ENCODE measurements at places on chromosomes 12 and 14.
A peak's percentile ranks its signal among the peaks of the same experiment; 100 is the strongest.

- peak; percentile 80 for DNase-seq
These were observed 685 bp upstream of the MYL6B start for GRCh38 chr12:56151672-56152131.

DNA sequence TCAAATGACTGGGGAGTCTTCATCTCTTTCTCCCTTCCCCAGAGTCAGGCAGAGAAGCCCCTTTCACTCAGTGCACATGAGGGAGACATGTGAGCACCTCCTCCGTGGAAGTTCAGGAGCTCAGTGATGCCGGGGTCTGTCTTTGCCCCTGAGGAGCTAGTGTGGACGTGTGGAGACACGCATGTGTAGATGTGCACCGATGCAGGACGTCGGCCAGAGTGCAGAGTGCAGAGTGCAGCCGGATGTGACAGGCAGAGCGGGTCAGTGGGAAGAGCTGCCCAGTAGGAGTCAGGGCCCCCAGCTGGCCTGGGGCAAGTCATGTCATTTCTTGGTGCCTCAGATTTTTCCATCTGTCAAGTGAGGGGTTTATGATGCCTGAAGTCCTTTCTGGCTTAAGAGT, 20.7 kb downstream of the TSPAN9 start:
- DNase-seq: no peak

GRCh38 chr12:84814664-84815245, 97.8 kb downstream of the SLC6A15 start:
- no peak for DNase-seq

- no peak for DNase-seq
These were observed 134.8 kb upstream of the VRK1 start for GRCh38 chr14:96662116-96662970.

DNA sequence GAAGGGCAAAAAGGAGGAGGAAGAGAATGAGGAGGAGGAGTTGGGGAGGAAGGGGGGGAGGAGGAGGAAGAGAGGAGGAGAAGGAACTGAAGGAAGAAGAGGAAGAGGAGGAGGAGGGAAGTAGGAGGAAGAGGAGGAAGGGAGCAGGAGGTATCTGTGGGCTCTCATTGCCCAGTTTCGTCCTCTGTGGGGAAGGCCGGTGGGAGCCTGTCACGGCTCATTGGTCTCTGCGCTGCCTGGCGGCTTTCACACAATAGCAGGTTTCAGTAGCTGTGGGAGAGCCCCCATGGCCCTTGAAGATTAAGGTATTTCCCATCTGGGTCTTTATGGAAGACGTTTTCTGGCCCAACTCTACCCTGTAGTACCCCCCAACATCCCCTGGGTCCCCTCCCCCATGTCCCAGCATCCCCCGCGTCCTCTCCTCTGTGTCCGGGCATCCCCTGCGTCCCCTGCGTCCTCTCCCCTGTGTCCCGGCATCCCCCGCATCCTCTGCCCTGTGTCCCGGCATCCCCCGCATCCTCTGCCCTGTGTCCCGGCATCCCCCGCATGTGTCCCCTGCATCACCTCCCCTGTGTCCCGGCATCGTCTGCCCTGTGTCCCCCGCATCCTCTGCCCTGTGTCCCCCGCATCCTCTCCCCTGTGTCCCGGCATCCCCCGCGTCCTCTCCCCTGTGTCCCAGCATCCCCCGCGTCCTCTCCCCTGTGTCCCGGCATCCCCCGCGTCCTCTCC, 278.2 kb upstream of the SFSWAP start:
- DNase-seq: no peak

GRCh38 chr12:113241191-113242025, 20.1 kb downstream of the TPCN1 start:
- no peak for DNase-seq

DNA sequence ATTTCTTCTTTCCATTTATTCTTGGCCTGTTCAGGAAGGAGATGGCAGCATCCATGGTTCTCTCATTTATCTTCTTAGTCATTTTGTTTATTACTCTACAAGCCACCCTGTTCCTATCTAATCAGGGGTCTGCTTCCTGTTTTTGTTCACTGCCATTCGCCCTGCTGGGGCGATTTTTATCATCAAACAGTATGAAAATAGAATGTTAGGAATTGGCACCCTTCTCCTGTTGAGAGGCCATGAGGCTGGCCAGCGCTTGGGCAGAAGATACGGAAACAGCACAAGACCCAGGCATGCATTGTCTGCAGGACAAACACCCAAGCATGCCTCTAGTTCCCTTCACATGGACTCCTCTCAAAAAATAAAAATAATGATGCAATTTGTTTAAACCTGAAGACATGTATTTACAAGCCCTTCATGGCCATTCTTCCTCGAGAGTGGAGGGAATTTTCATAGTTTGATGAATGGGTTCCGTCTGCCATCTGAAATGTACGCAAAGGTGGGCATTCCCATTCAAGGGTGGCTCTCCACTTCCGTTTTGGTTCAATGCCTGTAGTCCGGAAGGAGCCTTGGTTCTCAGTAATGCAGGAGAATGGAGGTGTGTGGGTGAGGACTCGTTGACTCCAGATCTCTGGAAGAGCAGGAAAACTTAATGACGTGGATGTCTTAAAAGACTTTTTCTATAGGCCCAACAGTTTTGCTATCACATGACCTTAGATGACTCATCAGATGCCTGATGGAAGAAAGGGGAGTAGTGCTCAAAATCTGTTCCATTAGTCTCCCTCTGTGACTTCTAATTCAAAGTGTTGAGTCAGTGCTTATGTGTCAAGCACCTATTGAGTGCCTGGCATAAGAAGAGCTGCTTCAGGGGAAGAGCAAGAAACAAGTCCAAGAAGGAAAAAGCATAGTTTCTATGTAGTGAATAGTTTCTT, 252.4 kb upstream of the TBX3 start:
- DNase-seq: no peak

DNA sequence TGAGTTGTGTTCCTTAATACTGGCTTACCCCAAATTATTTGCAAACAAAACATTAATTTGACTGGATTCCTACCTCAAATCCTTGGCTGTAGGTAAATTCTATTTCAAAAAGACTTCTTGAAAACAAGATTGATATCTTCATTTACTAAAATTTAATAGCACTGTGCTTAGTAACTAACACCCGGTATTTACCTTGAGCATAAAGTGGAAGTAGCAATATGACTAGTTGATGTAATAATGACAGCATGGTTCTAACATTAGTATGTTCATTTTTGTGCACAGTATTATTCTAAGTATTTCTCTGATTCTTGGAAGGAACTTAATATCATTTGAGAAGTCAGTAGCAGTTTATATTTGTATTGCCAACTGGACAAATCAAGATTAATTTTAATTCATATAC, 96.8 kb downstream of the PPHLN1 start:
- DNase-seq: no peak

DNA sequence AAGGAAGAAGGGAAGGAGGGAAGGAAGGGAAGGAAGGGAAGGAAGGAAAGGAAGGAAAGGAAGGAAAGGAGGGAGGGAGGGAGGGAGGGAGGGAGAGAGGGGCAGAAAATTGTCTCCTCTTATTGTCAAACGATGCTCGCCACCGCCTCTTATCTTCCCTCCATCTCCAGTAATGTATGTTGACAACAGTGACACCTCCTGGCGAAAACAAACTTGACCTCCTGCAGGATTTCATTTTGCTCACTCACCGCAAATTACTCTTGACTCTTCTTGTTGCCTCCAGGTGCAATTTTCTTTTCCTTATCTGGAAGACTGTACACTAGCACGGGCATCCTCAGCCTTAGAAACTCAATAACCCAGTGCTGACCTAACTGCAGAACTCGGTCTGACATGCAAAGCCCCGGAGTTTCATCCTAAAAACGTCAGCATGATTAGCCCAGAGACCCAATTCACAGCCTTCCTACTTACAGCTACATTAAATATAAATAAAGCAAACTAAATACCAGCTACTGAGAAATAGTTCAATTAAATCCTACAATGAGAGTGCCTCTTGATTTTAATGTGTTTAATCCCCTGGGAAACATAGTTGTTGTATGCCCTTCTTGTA, 512.4 kb upstream of the TMPO start:
- DNase-seq: peak; percentile 50

DNA sequence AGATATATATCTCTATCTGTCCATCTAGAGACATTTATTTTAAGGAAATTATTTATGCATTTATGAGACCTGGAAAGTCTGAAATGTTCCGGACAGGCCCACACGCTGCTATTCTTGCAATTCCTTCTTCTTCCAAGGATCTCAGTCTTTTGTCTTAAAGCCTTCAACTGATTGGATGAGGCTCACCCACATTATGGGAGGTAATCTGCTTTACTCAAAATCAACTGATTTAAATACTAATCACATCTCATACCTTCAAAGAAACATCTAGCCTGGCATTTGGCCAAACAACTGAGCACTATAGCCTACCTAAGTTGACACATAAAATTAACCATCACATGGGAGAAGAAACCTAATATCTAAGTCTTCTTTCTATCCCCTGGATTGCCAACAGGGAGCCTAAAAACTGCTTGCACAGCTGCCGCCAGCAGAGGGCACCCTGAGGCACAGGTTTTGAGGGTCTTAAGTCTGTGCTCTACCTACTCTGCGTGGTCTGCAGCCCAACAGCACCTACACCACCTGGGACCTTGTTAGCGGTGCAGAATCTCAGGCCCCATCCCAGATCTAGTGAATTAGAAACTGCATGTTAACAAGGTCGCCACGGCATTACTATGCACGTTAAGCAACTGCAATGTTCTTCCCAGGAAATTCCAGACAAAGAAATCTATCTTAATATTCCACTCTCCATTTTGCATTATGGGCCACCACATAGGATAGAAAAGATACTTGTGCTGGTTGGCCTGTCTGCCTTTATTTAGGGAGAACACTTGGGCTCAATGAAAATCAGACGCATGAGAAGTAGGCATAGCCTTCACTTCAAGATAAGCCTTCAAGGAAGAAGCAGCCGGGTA, 249.7 kb downstream of the FOXG1 start:
- peak; percentile 17 for DNase-seq

- DNase-seq: peak; percentile 96
These were observed 32.6 kb upstream of the HIF1A start for GRCh38 chr14:61662437-61663311.

DNA sequence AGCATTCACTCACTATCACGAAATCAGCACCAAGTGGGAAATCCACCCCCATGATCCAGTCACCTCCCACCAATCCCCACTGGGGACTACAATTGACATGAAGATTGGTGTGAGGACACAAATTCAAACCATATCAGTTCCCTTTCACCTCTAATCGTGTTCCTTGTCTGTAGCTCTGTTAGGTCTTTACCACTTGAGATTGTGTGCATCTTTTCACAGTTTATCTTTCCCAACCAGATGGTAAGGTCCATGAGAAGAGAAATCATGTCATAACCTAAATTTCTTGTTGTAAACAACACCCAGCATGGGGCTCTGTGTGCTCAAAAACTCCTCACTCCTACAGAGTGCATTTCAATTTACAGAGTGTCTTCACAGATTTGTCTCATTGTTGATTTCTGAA, 27.1 kb upstream of the PCED1B start:
- DNase-seq: no peak

GRCh38 chr12:51517800-51518199, 73.2 kb upstream of the SCN8A start:
- no peak for DNase-seq

- DNase-seq: no peak
These were observed 110.5 kb upstream of the CLEC14A start for GRCh38 chr14:38366374-38366773.

GRCh38 chr12:85516667-85517325, 236.8 kb downstream of the ALX1 start:
- DNase-seq: no peak

GRCh38 chr12:42237052-42237852, 796 bp downstream of the YAF2 start:
- DNase-seq: peak; percentile 79

- no peak for DNase-seq
These were observed 139.0 kb downstream of the SMOC1 start for GRCh38 chr14:70018230-70018629.

GRCh38 chr12:127677537-127678131, 589.3 kb upstream of the TMEM132C start:
- peak; percentile 60 for DNase-seq

DNA sequence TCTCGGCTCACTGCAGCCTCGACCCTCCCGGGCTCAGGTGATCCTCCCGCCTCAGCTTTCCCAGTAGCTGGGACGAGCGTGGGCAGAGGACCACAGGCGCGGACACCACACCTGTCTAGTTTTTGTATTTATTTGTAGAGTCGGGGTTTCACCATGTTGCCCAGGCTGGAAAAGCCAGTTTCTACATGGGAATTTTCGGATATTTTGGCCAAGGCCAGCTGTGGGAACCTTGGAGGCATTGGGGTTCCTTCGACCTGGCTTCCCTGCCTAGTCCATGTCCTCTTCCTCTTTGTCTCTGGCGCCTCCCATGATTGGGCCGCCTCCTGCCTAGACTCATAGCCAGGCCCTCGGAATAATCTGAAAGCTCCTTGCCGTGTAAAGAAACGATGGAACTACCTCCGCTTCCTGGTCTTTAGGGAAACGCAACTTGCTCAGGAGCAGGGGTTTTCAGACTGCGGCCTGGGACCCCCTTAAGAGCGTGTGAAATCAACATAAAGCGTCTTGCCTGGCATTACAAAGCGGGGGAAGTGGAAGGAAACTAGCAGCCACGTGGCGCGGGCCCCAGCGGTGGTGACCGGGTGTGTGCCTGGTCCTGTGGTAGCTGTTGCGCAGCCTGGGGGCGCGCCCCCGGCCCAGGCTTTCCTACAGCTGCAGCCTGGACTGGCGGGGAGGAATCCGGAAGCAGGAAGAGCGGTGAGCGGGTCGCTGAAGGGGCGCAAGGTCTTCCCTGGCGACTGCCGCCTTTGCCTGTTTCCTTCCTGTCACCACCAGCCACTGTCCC, 1.4 kb upstream of the HSP90AA1 start:
- peak; percentile 70 for DNase-seq

- peak; percentile 27 for DNase-seq
These were observed 70.7 kb downstream of the RASSF8 start for GRCh38 chr12:26028953-26029735.

DNA sequence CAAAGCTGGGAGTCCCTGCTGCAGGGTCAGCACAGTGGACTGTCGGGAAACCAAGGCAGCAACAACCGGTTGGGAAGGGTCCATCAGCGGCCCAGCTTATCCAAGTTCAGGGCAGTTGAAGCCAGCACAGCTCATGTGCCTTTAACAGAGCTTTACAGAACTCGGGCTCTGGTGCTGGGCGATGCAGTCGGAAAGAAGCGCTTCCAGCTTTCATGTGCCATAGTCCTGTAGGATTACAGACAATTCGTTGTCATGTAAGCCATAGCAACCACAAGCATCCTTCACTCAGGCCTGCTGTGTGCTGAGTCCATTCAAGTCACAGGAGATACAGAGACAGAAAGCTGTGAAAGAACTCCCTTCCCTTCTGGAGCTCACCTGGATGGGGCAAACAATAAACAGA, 3.5 kb upstream of the FAM181A start:
- DNase-seq: no peak

DNA sequence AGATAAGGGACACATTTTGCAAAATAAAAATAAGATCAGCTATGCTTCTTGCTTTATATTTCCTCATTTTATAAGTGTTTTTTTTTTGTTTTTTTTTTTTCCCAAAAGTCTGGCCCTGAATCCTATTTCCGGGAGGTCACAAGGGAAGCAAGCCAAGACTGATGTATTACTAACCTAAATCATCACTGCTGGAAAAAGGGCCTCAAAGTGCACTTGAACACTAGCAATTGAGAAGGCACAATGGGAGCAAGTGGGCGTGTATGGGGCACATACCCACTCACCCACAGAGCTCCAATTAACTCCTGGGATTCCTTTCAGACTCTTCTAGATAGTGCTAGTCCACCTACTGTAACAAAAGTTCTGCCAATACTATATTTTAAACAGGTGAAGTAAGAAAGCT, 58.8 kb downstream of the STON2 start:
- no peak for DNase-seq
